ENCODE measurements at places on chromosomes 7 and 10. TPM values are rescaled to one million over a fixed set of nuclear protein-coding genes. Genes with fewer than 3 reads are reported as not detected.

The IL2RA gene
- total RNA-seq, result 4.2 TPM

GRCh38 chr10:92550924-92551323 is 23.0 kb downstream of the IDE start:
- peaks cover 2% of the 10 kb centered on the region for H3K27me3 ChIP-seq
- no peak overlapping the region for H3K27ac ChIP-seq
- peaks cover 3% of the 10 kb centered on the region for H3K36me3 ChIP-seq

DNA sequence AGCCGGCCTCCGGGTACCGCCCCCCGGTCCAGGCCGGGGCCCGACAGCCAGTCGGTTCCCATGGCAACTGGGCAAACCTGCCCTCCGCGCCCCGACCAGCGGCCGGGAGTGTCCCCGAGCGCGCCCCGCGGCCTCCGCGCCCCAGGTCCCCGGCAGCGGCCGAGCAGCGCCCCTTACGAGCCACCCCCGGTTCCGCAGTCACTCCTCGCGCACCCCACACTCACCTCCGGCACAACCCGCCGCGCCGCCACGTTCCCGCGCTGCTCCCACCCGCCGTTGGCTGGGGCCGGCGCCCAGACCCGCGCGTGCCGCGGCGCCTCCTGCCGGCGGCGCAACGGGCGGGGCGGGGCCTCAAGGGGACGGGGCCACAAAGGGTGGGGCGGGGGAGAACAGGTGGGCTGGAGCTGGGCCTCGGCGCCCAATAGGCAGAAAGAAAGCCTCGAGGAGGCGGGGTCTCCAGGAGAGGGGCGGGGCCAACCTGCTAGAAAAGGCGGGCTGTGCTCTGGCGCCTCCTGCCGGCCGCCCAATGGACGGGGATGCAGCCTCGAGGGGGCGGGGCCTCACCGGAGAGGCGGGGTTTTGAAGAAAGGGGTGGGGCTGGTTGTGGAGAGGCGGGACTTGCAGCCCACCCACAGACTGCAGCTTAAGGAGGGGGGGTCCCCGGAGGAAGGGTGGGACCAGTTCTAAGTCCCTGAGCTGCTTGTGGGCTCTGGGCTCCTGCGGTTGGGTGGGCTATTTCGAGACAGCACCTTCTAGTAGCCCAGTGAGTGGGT is at the start of gene RADIL:
RADIL (minus strand) TSS at position 345 of the 773 bp plus-strand sequence. CDS start 5,577 bp downstream, outside the sequence.
- H3K27ac ChIP-seq, result peak within 1 kb of the TSS; percentile 11
- peak within 1 kb of the TSS; percentile 74 for H3K4me3 ChIP-seq
- no peaks in the 10 kb centered on the region for H3K36me3 ChIP-seq
- peak; percentile 98 for DNase-seq
- no peaks in the 10 kb centered on the region for H3K27me3 ChIP-seq

- no peak for DNase-seq
- no peak overlapping the region for H3K27ac ChIP-seq
- no peaks in the 10 kb centered on the region for H3K4me1 ChIP-seq
- H3K27me3 ChIP-seq, result no peaks in the 10 kb centered on the region
- no peak overlapping the region for H3K4me3 ChIP-seq
These were observed 82.6 kb upstream of the ABCB5 start for GRCh38 chr7:20532890-20533289.

The RNF133 gene
- total RNA-seq, result 1.0 TPM

The AGMO gene
- 1.3 TPM for total RNA-seq

The PCLO gene
- total RNA-seq, result 1.2 TPM

The SLC39A12 gene
- 0.27 TPM for total RNA-seq

- H3K27ac ChIP-seq, result no peak overlapping the region
- no peak overlapping the region for H3K4me3 ChIP-seq
- H3K36me3 ChIP-seq, result no peaks in the 10 kb centered on the region
These were observed 80.1 kb upstream of the EMX2 start for GRCh38 chr10:117462424-117462792.

The CABCOCO1 gene
- not detected for total RNA-seq

The ADAM8 gene
- 11.2 TPM for total RNA-seq

DNA sequence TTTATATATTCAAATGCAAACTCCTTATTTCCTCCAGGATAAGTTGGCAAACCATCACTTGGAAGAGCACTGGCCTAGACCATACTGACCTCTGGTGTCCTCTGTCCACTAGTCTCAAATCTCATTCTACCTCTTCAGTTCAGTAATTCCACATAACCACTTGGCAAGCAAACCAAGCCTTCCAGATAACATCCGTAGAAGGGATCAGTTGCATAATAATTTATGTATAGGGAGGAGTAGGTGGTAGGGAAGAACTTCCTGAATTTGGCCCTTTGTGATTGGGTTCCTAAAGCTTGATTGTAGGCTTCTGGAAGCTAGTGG is 55.0 kb downstream of the WAC start:
- H3K36me3 ChIP-seq, result peaks cover 2% of the 10 kb centered on the region
- no peak overlapping the region for H3K27ac ChIP-seq
- H3K4me3 ChIP-seq, result no peak overlapping the region

- no peak overlapping the region for H3K27ac ChIP-seq
- H3K27me3 ChIP-seq, result no peaks in the 10 kb centered on the region
- no peak overlapping the region for H3K4me3 ChIP-seq
- H3K36me3 ChIP-seq, result no peaks in the 10 kb centered on the region
These were observed 32.9 kb upstream of the CCDC71L start for GRCh38 chr7:106693677-106694353.

DNA sequence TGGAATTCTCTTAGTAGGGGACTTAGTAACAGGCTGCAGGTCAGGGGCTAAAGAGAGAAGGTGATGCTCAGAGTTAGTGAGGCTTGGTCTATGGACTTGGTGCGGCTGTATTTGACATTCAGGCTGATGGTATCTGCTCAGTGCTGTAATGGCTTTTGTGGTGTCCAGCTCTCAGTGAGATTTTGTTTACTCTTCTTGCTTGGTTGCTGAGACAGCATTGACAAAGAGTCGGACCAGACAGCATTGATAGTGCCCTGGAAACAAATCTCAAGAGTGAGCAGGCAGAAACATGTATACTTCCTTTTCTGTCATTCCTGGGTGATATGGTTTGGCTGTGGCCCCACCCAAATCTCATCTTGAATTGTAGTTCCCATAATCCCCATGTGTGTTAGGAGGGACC is 202.0 kb downstream of the STK31 start:
- H3K4me1 ChIP-seq, result no peaks in the 10 kb centered on the region
- no peak overlapping the region for H3K4me3 ChIP-seq
- no peak overlapping the region for H3K27ac ChIP-seq
- H3K27me3 ChIP-seq, result no peaks in the 10 kb centered on the region
- no peak for DNase-seq

The UCN3 gene
- not detected for total RNA-seq

- no peak overlapping the region for H3K27ac ChIP-seq
- H3K4me3 ChIP-seq, result no peak overlapping the region
- DNase-seq, result no peak
These were observed 297.9 kb downstream of the DGKB start for GRCh38 chr7:14604606-14605005.

DNA sequence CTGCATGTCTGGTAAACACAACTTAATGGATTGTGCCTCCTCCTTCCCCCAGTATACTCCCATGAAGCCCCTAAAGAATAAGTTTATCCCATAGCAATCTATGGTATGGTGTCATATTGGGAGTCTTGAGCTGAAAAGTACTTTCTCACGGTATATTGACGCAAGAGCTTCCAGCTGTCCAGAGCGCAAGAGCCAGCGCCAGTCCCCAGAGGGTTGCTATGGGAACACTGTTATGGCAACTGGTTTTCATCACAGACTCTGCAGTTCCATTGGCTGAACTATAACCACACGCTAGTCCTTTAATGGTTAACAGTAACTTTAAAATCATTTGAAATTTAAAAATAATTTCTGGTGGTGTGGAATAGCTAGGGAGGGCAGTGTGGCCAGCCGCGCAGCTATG is 46.9 kb downstream of the PRPF18 start:
- peaks cover 3% of the 10 kb centered on the region for H3K4me1 ChIP-seq
- H3K27me3 ChIP-seq, result no peaks in the 10 kb centered on the region
- peak overlapping the region; percentile 35 for H3K27ac ChIP-seq
- peak; percentile 85 for DNase-seq
- peaks cover 1% of the 10 kb centered on the region for H3K36me3 ChIP-seq
- no peak overlapping the region for H3K4me3 ChIP-seq

GRCh38 chr7:117445206-117445605 is 17.9 kb upstream of the ASZ1 start:
- H3K4me1 ChIP-seq, result no peaks in the 10 kb centered on the region
- H3K27ac ChIP-seq, result no peak overlapping the region
- DNase-seq, result no peak
- H3K4me3 ChIP-seq, result no peak overlapping the region

DNA sequence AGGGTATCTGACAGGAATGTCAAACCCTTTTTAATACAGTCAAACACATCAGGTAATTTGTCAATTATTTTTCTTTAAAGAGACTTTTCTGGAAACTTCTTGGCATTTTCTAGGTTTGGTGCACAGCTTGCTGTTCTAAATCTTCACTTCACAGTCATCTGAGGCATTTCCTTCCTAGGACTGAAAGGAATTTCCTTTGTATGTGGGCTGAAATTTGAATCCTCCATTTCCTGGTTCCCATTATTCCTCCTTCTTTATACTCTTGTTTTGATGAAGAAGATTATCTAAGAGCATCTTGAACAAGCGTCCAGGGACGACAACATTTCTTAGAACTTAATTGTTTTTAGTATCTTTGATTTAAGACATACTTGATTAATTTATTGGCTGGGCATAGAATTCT is 24.9 kb downstream of the CALD1 start:
- H3K4me3 ChIP-seq, result no peak overlapping the region
- DNase-seq, result no peak
- no peaks in the 10 kb centered on the region for H3K36me3 ChIP-seq
- H3K27ac ChIP-seq, result no peak overlapping the region

The TDRD1 gene
- total RNA-seq, result 0.19 TPM

GRCh38 chr7:13179775-13180523 is 492.5 kb downstream of the ARL4A start:
- H3K4me3 ChIP-seq, result no peak overlapping the region
- DNase-seq, result no peak
- H3K27me3 ChIP-seq, result no peaks in the 10 kb centered on the region
- no peaks in the 10 kb centered on the region for H3K36me3 ChIP-seq
- H3K27ac ChIP-seq, result no peak overlapping the region

- DNase-seq, result no peak
- no peaks in the 10 kb centered on the region for H3K27me3 ChIP-seq
- H3K4me1 ChIP-seq, result no peaks in the 10 kb centered on the region
- no peak overlapping the region for H3K27ac ChIP-seq
These were observed 45.1 kb upstream of the SMNDC1 start for GRCh38 chr10:110349831-110350230.

- no peaks in the 10 kb centered on the region for H3K36me3 ChIP-seq
- no peaks in the 10 kb centered on the region for H3K27me3 ChIP-seq
- H3K27ac ChIP-seq, result no peak overlapping the region
- H3K4me1 ChIP-seq, result no peaks in the 10 kb centered on the region
- no peak for DNase-seq
- no peak overlapping the region for H3K4me3 ChIP-seq
These were observed 6.1 kb upstream of the NCAPG2 start for GRCh38 chr7:158710651-158711102.

DNA sequence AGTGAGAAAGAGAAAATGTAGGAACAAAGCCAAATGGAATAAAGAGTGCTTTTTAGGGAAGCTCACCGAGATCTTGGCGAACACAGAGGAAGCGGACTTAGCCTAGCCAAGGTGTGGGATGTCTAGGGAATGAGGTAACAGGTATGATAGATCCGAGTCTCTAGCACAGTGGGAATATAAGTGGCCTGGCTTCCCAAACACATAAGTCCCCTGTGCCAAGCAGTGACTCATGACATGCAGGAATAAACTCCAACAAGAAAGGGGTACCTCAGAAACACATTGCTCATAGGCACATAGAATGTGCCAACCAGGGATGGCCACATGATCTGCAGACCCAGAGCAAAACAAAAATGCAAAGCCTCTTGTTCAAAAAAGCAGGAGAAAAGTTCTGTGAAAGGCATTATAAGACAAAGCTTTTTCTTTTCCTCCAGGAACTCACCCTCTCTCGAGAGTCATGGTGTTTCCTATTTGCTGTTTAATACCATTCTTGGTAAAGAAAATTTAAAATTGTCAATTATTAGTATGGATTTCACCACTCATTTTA is 542.5 kb downstream of the GATA3 start:
- no peaks in the 10 kb centered on the region for H3K27me3 ChIP-seq
- no peak overlapping the region for H3K27ac ChIP-seq
- no peaks in the 10 kb centered on the region for H3K36me3 ChIP-seq
- no peak overlapping the region for H3K4me3 ChIP-seq
- H3K4me1 ChIP-seq, result no peaks in the 10 kb centered on the region

The FBXL13 gene
- 2.6 TPM for total RNA-seq

The PNLIPRP2 gene
- 1.2 TPM for total RNA-seq

DNA sequence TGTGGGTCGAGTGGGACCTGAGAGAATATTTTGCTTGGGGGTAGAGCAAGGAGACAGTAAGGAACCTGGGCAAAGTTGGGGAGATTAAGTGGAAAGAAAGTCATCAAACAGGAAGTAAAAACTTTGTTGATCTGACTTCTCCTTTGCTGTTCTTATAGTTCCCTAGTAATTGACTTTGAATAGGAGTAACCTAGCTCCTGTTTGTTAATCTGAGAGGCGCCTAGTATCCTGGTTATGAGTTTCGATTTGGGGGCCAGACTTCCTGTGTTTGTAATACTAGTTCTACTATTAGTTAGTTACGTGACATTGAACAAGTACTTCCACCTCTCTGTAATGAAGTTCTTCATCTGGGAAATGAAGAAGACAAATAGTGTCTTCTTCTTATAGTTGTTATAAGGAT is 99.1 kb downstream of the ZNF365 start:
- H3K36me3 ChIP-seq, result no peaks in the 10 kb centered on the region
- H3K4me3 ChIP-seq, result no peak overlapping the region
- H3K27ac ChIP-seq, result no peak overlapping the region

The EN2 gene
- total RNA-seq, result not detected

GRCh38 chr7:138495485-138495884 is 35.4 kb downstream of the TRIM24 start:
- H3K4me1 ChIP-seq, result no peaks in the 10 kb centered on the region
- H3K36me3 ChIP-seq, result no peaks in the 10 kb centered on the region
- H3K27ac ChIP-seq, result no peak overlapping the region
- no peak for DNase-seq

GRCh38 chr7:29639886-29640595 is 76.4 kb downstream of the PRR15 start:
- H3K27me3 ChIP-seq, result no peaks in the 10 kb centered on the region
- no peak overlapping the region for H3K4me3 ChIP-seq
- no peak for DNase-seq
- no peaks in the 10 kb centered on the region for H3K4me1 ChIP-seq
- no peak overlapping the region for H3K27ac ChIP-seq
- H3K36me3 ChIP-seq, result no peaks in the 10 kb centered on the region

The ORAI2 gene
- total RNA-seq, result 17.8 TPM

DNA sequence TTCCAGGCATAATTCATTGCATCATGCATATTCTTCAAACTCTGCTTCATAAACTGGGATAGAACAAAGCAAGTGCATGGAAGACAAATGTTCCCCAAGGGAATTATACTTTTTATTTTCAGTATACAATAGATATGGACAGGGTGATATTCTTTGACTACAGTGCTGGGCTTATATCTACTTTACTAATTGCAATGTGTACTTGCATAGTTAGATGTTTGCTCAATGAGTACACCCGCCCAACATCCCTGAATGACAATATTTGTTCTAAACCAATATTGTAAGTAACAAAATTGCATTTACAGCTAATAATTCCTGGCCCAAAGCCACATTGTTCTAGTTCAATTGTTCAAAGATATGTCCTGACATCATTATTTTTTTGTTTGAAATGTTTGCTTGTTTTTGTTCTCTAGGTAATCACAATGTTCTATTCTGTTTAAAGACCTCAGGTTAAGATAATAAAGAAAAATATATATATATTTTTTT is 171.4 kb downstream of the PTN start:
- H3K4me3 ChIP-seq, result no peak overlapping the region
- H3K27ac ChIP-seq, result no peak overlapping the region
- no peaks in the 10 kb centered on the region for H3K27me3 ChIP-seq

- DNase-seq, result no peak
- H3K27me3 ChIP-seq, result no peaks in the 10 kb centered on the region
- H3K4me1 ChIP-seq, result no peaks in the 10 kb centered on the region
These were observed 266.6 kb upstream of the GNAI1 start for GRCh38 chr7:79868010-79868409.
